Esophagus squamous epithelium (tissue), 5 donors: ENCODE measurements at places on chromosomes 13 and 19.
A peak's percentile ranks its signal among the peaks of the same experiment; 100 is the strongest.

- no peak overlapping the region for H3K27ac ChIP-seq
- no peak for DNase-seq
- H3K36me3 ChIP-seq: no peaks in the 10 kb centered on the region
- no peak overlapping the region for H3K4me3 ChIP-seq
- H3K4me1 ChIP-seq: no peaks in the 10 kb centered on the region
- H3K27me3 ChIP-seq: no peaks in the 10 kb centered on the region
Measured at GRCh38 chr13:111511805-111512504, 191.5 kb downstream of the TEX29 start.

- DNase-seq: no peak
- H3K36me3 ChIP-seq: no peaks in the 10 kb centered on the region
- H3K27me3 ChIP-seq: no peaks in the 10 kb centered on the region
- peak overlapping the region; percentile 96 for H3K27ac ChIP-seq
Measured at GRCh38 chr13:41312176-41312500, 1.1 kb downstream of the NAA16 start.

DNA sequence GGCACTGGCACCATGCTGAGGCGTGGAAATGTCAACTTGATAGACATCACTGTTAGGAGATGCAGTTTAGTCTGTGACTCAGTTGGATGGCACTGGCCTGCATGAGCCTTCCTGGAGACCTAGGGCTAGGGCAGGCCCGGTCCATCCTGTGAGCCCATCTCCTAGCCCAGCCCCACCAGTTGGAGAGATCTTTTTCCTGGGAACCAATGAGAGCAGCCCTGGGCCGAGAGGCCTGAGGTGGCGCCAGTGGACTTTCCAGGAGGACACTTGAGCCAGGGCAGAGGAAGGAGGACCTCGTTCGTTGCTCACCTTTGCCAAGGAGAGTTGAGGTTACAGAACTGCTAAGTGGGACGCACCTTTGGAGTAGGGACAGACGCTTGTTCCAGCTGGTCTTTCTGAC, 100.5 kb upstream of the TEX29 start:
- H3K36me3 ChIP-seq: peaks cover 34% of the 10 kb centered on the region
- no peaks in the 10 kb centered on the region for H3K27me3 ChIP-seq
- no peak overlapping the region for H3K4me3 ChIP-seq
- DNase-seq: no peak
- peaks cover 70% of the 10 kb centered on the region for H3K4me1 ChIP-seq
- H3K27ac ChIP-seq: peak overlapping the region; percentile 46

DNA sequence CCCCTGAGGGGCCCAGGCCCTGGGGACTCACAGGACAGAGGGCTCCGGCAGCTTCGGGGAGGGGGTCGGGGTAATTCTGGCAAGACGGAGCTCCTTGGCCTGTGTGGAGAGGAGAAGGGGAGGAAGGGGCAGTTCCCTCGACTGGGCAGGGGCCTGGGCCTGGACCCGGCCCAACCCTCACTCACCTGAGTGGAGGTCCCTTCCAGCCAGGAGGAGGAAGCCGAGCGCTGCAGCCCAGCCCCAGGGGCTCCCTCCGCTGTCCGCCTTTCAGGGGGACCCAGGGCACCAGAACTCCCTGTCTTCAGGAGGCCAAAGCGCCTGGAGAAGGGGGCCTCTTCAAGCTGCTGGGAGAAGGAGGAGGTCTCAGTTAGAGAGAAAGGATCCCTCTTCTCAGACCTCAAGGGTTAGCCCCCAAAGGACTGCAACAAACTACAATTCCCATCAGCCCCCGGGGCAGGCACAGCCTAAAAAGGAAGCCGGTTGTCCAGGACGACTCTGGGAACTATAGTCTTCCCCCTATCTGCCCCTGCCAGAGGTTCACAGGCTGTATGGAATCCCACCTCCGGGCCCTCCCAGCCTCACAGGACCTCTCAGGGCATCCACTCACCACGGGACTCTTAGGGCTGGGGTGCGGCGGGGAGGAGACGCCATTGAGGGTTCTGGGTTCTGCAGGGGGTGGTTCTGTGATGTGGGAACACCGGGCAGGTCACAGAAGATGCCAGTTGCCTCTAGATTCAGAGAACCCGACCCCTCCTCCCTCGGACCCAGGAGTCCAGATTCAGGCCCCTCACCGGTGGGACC, 19.8 kb downstream of the EPS8L1 start:
- no peak overlapping the region for H3K27ac ChIP-seq
- no peaks in the 10 kb centered on the region for H3K4me1 ChIP-seq
- no peak overlapping the region for H3K4me3 ChIP-seq
- H3K36me3 ChIP-seq: peaks cover 88% of the 10 kb centered on the region
- no peak for DNase-seq

DNA sequence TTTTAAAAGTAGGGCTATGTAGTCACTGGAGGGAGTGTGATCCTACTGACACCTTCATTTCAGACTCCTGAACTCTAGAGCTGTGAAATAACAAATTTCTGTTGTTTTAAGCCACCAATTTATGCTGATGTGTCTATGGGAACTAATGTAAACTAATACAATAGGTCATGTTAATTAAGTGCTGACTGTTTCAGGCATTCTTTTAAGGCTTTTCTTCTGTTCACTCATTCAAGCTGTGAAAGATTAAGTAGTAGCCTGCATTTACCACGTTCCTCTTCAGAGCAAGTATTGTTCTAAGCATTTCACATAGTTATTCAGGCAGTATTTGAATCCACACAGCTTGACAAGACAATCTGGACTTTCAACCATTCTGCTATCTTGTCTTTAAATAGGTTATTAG, 1135.0 kb downstream of the SLITRK1 start:
- H3K27me3 ChIP-seq: no peaks in the 10 kb centered on the region
- DNase-seq: no peak
- no peaks in the 10 kb centered on the region for H3K36me3 ChIP-seq
- no peak overlapping the region for H3K4me3 ChIP-seq
- H3K27ac ChIP-seq: no peak overlapping the region

GRCh38 chr13:98626298-98626935, 49.5 kb upstream of the STK24 start:
- H3K27me3 ChIP-seq: no peaks in the 10 kb centered on the region
- no peak overlapping the region for H3K27ac ChIP-seq
- H3K4me1 ChIP-seq: peaks cover 25% of the 10 kb centered on the region
- no peaks in the 10 kb centered on the region for H3K36me3 ChIP-seq
- DNase-seq: no peak

GRCh38 chr13:22789916-22790315, 390.9 kb upstream of the SGCG start:
- no peak for DNase-seq
- no peaks in the 10 kb centered on the region for H3K36me3 ChIP-seq
- peaks cover 9% of the 10 kb centered on the region for H3K4me1 ChIP-seq
- H3K27me3 ChIP-seq: no peaks in the 10 kb centered on the region

DNA sequence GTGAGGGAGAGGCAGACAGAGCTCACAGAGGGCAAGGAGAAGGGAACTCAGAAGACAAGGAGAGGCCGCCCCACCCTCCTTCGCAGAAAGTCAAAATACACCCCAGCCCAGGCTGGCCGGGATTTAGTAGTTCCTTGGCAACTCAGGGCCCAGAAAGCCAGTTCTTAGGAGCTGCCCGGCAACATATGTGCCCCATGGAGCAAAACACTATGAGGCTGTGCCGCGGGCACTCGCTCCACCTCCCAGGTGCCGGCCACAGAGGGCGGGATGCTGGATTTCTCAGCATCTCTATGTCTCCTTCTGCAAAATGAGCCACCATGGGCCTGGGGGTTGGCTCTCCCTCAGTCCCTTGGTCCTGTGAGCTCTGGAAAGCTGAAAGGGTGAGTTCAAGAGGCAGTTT, 93.8 kb upstream of the CACNA1A start:
- no peak overlapping the region for H3K27ac ChIP-seq
- no peaks in the 10 kb centered on the region for H3K36me3 ChIP-seq
- no peak for DNase-seq
- no peak overlapping the region for H3K4me3 ChIP-seq
- H3K4me1 ChIP-seq: no peaks in the 10 kb centered on the region

- no peak overlapping the region for H3K27ac ChIP-seq
- no peaks in the 10 kb centered on the region for H3K36me3 ChIP-seq
- no peak overlapping the region for H3K4me3 ChIP-seq
- H3K4me1 ChIP-seq: peaks cover 55% of the 10 kb centered on the region
Measured at GRCh38 chr19:3392480-3392879, 26.1 kb downstream of the NFIC start.

GRCh38 chr13:53142306-53142705, 113.7 kb downstream of the OLFM4 start:
- DNase-seq: no peak
- no peaks in the 10 kb centered on the region for H3K4me1 ChIP-seq
- H3K4me3 ChIP-seq: no peak overlapping the region
- no peak overlapping the region for H3K27ac ChIP-seq
